ENCODE measurements at places on chromosomes 4 and X.

DNA sequence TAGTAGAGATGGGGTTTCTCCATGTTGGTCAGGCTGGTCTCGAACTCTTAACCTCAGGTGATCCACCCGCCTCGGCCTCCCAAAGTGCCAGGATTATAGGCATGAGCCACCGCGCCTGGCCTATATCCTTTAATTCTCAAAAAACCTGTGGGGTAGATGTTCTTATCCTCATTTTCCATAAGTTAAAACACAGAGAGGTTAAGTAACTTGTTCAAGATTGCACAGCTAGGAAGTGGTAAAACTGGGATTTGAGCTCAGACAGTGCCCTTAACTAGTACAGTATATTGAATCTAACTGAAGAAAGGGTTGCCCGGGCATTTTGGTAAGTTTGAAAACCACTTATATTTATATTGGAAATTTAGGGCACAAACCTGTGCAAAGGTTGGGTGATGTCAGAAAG lies 116.0 kb downstream of the GLUD2 start:
- no peak for DNase-seq

DNA sequence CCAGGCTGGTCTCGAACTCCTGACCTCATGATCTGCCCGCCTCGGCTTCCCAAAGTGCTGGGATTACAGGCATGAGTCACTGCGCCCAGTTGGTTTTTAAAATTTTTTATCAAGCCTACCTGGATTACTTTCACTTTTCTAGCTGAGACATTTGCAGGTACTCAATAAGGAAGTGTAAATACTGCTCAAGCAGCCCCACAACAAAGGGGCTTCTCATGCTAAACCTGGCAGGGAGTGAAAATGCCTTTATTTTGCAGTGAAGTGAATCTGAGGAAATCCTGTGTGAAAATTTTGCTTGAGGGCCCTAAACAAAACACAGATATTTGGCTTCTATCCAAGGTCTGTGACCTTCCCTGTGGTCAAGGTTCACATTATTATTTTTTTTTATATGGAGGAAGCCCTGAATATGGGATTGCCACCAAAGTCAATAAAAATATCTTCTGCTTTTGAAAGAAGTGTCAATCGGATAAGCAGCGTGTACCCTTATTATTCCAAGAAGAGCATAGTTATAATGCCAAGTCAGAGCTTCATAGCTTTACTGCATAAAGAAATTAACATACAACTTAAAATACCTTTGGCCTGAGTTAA lies 481.0 kb downstream of the SH2D1A start:
- DNase-seq: no peak

- DNase-seq: no peak
Measured at GRCh38 chr4:78293821-78294301, 236.7 kb downstream of the FRAS1 start.

DNA sequence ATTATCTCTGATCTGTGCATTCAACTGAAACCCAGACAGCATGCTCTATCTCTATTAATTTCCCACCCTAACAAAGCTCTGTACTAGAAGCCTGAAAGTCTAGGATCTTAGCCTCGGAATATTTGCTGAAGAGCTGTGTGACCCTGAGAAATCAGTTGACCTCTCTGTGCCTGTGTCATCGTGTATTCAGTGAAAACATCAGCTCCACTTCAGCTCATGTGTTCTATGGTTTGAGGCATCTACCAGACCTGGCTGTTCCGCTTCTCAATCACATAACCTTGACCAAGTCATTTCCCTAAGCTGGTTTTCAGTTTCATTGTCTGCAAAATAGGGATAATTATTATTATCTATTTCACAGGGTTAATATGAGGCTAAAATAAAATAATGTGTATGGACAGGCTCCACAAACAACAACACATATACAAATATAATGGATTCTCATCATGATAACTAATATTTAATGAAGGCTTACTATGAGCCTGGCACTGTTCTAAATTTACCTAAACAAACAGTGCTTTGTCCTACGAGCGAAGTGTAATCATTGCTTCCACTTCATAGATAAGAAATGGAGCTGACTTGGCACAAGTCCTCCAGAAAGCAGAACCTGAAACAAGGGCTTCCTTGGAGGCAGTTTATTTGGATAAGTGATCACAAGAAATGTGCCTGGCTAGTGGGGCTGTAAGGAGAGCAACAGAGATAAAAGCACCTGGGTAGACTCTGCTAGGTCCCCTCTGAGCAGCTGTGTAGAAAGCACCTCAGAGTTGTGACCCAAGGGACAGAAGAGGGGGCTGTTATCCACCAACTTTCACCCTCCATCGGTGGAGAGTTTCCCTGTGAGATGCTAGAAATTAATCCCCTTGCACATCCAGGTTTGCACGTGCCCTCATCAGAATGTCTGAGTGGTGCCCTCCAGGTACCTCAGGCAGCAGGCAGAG lies 356.9 kb downstream of the RAB28 start:
- DNase-seq: no peak

GRCh38 chr4:68810919-68811318 lies 4.9 kb upstream of the UGT2B10 start:
- DNase-seq: no peak

GRCh38 chrX:42708222-42708621 lies 69.7 kb downstream of the PPP1R2C start:
- no peak for DNase-seq

DNA sequence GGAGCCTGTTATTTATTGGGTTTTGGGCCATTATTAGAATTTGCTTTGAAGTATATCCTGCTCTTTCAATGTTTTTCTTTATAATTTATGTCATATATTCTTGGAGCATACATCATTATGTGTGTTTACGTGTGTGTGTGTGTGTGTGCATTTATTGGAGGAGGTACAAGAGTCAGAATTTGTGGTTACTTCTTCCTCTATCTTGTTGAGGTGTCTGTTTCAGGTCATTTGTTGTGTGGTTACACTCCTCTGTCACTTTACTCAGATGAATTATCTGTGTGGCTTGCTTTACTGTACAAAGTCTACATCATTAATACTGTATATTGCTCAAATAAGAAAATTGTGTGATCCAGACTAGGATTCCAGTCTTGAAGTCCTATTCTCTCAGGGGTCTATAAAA lies 1957.4 kb upstream of the TENM3 start:
- no peak for DNase-seq

Measured in NCI-H345 (cell line).